ENCODE measurements at places on chromosomes 16 and 17.

DNA sequence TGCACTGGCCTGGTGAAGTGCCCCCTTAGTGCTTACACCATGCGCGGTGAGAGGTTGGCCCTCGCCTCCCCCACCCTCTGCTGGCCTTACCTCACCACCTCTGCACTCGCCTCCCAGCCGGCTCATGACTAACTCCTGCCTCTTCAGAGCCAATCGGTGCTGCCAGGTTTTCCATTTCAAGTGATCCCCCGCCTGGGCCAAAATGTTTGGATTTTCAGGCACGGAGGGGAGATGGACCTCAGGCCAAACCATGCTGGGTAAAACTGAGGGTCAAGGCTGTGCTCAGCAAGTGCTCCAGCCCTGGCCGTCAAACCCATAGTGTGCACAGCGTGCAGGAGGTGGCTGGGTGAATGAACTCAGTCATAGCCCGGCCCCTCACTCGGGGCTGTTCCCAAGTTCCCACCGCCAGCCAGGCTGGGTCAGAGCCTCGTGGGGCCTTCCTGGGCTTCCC is 175.4 kb downstream of the SEC14L1 start:
- no peak for DNase-seq

DNA sequence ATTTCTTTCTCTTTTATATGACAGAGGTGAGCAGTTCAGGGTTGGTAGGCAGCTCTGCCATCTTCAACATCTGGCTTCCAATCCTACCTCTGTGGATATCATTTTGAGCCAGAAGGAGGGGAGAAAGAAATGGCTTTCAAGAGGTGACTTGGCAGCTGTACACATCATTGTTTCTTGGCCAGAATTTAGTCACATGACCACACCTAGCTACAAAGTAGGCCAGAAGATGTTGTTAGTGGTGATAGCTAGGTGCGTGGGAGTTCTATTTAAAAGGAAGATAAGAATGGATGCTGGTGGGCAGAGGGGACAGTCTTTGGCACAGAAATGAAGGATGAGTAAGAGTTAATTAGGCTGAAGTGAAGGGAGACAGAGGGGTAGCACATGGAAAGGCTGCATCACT is 29.2 kb upstream of the MPHOSPH6 start:
- no peak for DNase-seq

GRCh38 chr16:19843371-19843770 is 41.3 kb downstream of the GPRC5B start:
- peak; percentile 8 for DNase-seq

DNA sequence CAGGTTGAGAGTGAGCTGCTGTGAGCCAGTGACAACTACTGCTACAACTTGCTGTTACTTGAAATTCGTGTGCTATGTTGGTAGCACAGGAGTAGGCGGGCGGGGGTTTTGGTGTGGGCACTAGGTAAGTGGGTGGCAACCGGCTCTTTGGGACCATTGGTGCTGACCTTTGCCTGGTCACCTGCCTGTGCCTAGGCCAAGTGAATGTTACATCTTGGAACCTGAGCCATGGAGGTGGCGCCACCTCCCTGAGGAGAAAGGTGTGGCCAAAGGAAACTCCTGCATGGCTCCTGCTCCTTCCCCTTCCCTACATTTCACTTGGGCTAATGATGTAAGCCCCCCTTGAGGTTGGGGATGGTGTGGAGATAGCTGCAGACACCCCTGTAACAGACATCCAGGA is 25.4 kb upstream of the ARHGAP23 start:
- no peak for DNase-seq

- no peak for DNase-seq
Measured at GRCh38 chr17:81183807-81184206, 17.8 kb upstream of the AATK start.

- peak; percentile 6 for DNase-seq
Measured at GRCh38 chr16:74107795-74108610, 188.6 kb upstream of the PSMD7 start.

- DNase-seq: no peak
Measured at GRCh38 chr17:48478224-48479013, 48.4 kb upstream of the SKAP1 start.

DNA sequence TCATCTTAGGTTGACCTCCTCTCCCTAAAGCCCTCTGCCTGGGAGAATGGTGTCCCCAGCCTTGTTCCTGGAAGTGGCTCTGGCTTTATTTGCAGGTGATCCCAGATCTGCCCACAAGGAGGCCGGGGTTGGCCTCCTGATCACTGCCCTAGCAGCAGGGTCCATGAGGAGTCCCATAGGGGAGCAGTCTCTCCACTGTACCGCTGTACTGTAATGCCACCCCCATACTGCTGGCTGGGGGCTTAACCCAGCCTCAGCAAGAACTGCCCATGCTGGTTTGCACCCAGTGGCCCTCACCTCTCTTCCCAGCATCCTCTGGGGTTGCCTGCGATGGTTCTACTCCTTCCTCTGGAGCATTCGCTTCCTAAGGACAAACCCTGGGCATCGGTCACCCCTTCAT is 39.1 kb downstream of the PSME3IP1 start:
- DNase-seq: no peak

- DNase-seq: no peak
Measured at GRCh38 chr16:67773569-67774456, 32.5 kb downstream of the RANBP10 start.

DNA sequence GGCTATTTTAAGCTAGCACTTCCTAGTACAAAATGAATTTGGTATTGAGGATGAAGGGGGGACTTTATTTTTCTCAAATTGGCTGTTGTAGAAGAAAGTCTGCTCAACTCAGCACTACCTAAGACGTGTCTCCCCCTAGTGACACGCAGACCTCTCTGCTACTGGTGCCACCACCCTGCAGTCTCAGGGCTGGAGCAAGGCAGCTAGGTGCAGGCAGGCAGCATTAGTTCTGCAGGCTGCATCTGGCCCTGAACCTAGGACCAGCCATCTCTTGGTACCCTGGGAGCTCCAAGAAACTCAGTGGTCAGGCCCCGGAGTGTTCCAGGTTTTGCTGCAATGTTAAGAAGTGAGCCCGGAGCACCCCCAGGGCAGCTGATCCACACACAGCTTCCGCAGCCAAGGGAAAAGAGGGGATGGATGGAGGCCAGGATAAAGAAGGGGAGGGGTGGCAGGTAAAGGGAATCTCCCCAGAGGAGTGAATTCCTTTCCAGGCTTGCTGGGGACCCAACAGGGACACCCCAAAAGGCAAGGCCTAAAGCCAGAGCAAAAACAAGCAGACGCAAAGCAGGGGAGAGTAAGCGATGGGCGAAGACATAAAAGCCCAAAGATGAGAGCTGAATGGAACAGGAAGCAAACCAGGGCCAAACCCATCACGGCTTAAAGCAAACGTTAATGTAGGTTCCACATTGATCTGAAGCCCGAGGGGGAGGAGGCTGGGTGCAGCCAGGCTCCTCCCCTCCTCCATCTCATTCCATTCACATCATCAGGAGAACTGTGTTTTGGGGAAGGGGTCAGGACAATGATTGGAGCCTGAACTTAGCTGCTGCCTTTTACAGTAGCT is 200.5 kb downstream of the ZFHX3 start:
- no peak for DNase-seq

DNA sequence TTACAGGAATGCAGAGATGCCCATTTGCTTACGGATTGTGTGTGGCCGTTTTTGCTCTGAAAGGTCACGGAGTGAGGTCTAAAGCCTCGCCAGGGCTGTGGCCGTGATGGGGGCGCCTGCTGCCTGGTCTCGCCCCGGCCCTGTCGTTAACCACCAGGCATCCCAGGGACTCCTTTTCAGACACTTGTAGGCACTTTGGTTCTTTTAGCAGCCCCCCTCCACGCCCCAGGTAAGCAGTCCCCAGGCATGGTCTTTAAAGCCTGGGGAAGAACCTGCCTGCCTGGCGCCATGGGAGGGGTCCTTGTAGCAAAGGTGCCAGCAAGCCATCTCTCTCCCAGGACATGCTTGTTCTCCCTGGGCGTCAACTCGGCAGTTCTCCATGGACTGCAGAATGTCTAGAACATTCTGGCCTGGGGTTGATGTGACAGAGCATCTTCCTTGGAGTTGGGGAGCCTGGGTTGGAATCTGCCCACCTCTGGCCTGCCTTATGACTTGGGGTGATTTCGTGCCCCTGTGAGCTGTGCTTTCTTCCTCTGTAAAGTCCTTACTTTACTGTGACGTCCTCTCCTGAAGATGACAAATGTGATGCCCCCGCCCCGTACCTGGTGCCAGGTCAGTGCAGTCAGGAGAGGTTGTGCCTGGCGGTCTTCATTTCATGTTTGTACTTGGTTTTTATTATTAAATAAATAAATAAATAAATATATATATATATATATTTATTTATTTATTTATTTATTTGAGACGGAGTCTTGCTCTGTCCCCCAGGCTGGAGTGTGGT is 5.4 kb downstream of the KCTD5 start:
- no peak for DNase-seq

GRCh38 chr17:74427048-74427762 is 4.7 kb upstream of the GPRC5C start:
- no peak for DNase-seq

- no peak for DNase-seq
Measured at GRCh38 chr16:57600952-57601580, 27.4 kb upstream of the ADGRG1 start.

- DNase-seq: no peak
Measured at GRCh38 chr17:73667181-73667959, 23.1 kb upstream of the SDK2 start.

DNA sequence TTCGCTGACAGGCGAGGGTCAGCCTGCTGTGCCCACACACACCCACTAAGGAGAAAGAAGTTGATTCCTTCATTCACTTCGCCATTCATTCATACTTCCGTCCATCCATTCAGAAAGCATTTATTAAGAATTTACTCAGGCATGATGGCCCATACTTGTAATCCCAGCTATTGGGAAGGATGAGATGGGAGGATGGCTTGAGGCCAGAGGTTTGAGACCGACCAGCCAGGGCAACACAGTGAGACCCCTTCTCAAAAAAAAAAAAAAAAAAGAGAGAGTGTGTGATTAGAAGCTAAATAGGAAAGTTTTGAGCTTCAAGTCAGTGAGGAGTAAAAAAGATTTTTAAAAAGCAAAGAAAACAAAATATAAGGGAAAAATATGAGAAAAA is 8.7 kb downstream of the CES2 start:
- no peak for DNase-seq

- DNase-seq: no peak
Measured at GRCh38 chr17:66426397-66427033, 124.1 kb downstream of the PRKCA start.

- DNase-seq: no peak
Measured at GRCh38 chr17:73192894-73193701, at the start of gene COG1. COG1 (plus strand) TSS chr17:73193055; CDS start chr17:73193070, 15 bp downstream.

- no peak for DNase-seq
Measured at GRCh38 chr16:51527349-51527748, 376.3 kb upstream of the SALL1 start.

DNA sequence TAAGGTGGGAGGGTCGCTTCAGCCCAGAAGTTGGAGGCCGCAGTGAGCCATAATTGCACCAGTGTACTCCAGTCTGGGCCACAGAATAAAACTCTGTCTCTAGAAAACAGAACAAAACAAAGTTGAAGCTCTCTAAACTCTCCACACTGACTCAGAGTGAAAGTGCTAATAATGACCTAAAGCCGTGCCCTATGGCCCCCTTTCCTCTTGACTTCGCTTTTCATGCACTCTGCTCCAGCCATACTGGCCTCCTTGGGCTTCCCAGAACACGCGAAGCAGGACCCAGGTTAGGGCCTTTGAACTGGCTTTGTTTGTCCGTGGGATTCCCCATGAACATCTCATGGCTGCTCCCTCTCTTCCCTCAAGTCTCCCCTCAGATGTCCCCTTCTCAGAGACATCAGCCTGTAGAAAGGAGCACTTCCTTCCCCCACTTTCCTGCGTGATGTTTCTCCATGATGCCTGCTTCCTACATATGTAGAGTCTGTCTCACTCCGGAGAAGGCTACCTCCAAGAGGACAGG is 18.6 kb upstream of the SPN start:
- DNase-seq: no peak

DNA sequence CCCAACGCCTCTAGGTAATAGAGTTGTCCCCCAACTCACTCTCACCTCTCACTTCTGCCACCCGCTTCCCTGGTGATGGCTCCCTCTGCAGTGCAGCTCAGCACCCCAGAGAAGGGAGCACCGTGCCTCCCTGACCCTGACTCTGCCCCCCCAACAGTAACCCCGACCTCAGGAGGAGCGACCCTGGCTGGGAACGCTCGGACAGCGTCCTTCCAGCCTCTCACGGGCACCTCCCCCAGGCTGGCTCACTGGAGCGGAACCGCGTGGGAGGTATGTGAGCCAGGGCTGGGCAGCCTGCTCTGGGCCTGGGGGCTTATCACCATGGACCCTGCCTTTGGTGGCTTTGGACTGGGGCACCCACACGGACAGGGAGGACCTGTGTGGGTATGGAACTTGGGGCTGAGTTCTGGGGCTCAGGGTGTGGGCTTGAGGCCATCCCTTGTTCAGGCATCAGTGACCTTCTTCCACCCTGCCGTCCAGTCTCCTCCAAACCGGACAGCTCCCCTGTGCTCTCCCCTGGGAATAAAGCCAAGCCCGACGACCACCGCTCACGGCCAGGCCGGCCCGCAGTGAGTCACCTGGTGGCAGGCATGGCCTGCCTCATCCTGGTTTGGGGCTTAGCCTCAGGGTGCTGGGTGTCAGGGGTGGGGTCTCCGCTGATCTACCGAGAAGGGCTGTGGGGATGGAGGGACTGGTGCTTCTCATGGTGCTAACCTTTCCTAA is 6.7 kb upstream of the C17orf107 start:
- no peak for DNase-seq

GRCh38 chr17:39671651-39672521 is 3.6 kb downstream of the PNMT start:
- no peak for DNase-seq

DNA sequence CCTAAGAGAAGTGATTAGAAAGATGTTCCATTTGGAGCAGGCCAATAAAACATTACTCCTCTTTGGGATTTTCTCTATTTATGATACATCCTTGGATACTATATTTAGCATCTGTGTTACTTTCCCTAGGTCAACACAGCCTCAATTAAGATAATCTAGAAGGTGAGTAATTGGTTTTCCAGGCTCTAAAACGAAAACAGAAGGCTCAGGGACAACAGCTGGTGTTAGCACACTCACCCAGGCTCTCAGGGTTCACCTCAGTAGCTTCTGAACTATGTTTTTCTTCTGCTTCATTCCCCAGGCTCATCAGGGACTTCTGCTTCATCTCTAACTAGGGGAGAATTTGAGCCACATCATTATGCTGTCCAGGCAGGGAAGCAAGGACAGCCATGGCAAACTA is 76.6 kb downstream of the ZZEF1 start:
- no peak for DNase-seq

DNA sequence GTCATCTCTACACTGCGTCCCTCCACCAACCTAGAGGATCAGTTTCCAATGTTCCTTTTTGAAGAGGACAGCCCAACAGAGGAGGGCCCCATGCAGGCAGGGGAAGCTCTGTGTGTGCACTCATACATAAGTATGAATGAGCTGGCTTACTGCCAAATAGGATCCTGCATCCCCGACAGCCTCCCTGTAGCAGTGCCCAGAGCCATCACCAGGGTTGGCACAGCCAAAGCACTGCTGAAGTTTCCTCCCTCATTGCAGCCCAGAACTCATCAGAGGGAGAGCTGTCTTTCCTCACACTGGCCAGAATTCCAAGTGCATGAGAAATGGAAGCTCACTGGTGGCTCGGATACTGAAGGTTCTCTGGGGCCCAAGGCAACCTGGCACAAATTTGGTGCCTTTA is 114.4 kb downstream of the ASIC2 start:
- DNase-seq: no peak

All from epithelial cell of prostate (primary cell).